D721Med (cell line): ENCODE measurements at places on chromosomes 3 and 15.

GRCh38 chr3:100844063-100844936 lies 135.0 kb downstream of the TFG start:
- DNase-seq, result no peak

DNA sequence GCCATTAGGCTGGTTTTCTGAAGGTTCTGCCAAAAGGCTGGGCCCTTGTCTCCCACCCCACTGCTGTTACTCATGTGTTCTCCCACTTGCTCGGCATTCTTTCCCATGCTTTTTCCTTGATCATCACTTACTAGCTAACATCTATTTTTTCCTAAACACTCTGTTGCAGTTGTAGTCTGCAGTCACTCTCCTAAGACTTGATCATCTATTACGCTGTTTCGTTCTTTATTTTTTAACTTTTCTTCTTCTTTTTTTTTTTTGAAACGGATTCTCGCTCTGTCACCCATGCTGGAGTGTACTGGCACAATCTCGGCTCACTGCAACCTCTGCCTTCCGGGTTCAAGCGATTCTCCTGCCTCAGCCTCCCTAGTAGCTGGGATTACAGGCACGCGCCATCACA lies 176.3 kb downstream of the IGF1R start:
- DNase-seq, result no peak

- no peak for DNase-seq
Observed at GRCh38 chr15:29788433-29789034, 33.7 kb downstream of the TJP1 start.

DNA sequence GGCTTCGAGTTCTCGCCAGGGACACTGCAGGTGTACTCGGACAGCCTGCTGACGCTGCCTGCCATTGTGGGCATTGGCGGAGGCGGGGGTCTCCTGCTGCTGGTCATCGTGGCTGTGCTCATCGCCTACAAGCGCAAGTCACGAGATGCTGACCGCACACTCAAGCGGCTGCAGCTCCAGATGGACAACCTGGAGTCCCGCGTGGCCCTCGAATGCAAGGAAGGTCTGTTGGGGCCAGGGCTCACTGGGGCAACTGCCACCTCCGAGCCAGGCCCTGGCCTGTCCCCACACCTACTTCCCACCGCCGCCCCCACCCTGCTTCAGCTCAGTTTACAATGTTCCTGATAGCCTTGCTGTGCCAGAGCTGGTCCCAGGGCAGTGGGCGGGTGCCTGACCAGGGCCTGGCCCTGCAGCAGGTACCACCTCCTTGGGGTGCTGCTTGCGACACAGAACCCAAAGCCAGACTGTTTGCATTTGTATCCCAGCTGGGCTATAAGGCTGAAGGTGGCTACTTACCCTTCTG lies 35.5 kb downstream of the PLXNA1 start:
- no peak for DNase-seq

- DNase-seq, result no peak
Observed at GRCh38 chr3:17322106-17322793, 420.2 kb downstream of the TBC1D5 start.

DNA sequence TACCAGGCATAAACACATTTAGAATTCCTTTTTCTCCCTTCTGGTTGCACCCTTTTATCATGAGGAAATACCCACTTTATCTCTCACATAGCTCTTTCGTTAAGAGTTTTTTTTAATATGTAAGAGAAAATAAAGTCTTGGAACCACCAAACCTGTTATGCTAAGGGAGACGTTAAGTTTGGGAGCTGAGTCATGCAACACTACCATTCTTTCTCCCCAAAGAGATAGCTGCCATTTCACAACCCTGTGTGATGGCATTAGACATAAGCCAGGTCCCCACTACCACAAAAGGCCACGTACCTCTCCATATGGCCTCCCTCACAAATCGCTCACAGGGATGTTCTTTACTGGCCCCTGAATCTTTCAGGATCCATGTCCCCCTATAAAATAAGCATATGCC lies 7.6 kb upstream of the NIPA1 start:
- no peak for DNase-seq

GRCh38 chr3:99638167-99638948 lies at the start of gene COL8A1:
Gene COL8A1, plus strand, starts transcription at chr3:99638594. Its CDS starts 152,089 bp downstream, at chr3:99790683.
- DNase-seq, result no peak

DNA sequence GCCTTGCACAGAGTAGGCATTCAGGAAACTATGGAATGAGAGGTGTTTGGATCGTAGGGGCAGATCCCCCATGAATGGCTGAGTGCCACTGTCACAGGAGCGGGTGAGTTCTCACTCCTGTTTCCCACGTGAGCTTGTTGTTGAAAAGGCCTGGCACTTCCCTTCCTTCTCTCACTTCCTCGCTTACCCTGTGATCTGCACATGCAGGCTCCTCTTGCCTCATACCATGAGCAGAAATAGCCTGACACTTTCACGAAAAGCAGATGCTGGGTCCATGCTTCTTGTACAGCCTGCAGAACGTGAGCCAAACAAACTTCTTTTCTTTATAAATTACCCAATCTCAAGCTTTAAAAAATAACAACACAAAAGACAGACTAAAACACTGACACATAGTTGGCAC lies 55.4 kb downstream of the AGBL1 start:
- DNase-seq, result no peak

DNA sequence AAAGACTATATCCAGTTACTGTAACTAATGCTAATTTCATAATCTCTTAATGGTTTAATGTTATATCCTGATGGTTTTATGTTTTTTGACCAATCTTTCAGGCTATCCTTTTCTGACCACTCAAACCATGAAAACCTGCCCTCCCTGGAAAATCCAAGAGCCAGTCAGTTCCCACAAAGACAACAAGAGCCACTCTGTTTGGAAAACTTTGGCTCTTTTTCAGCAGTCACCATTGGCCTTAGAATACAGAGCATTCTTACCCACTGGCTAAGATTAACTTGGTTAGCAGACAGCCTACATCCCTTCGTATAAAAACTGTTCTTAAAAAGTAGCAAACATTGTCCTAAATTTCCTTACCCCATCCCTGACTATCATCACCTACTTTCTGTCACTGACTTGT lies 32.9 kb downstream of the ALCAM start:
- DNase-seq, result no peak
